ENCODE measurements at places on chromosomes 6 and 20.

DNA sequence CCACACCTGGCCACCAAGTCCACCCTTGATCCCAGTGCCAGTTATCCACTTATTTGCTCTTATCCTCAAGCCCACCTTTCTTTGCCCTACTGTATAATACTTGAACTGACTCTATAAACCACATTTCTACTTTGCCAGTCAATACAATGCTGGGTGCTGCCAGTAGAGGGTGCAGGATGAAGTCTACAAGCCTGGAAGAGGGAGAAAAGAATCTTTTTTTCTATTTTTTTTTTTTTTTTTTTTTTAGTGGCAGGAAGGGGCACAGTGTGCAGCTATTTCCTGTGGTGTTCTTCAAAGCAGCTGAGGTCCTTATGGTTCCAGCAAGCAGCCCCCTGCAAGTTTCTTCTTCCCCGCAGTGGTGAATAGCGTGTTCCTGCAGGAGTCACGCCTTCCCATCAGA, 22.2 kb upstream of the GABRR1 start:
- no peak for DNase-seq

- DNase-seq: no peak
Observed at GRCh38 chr20:50510706-50511542, 741 bp downstream of the PTPN1 start.

DNA sequence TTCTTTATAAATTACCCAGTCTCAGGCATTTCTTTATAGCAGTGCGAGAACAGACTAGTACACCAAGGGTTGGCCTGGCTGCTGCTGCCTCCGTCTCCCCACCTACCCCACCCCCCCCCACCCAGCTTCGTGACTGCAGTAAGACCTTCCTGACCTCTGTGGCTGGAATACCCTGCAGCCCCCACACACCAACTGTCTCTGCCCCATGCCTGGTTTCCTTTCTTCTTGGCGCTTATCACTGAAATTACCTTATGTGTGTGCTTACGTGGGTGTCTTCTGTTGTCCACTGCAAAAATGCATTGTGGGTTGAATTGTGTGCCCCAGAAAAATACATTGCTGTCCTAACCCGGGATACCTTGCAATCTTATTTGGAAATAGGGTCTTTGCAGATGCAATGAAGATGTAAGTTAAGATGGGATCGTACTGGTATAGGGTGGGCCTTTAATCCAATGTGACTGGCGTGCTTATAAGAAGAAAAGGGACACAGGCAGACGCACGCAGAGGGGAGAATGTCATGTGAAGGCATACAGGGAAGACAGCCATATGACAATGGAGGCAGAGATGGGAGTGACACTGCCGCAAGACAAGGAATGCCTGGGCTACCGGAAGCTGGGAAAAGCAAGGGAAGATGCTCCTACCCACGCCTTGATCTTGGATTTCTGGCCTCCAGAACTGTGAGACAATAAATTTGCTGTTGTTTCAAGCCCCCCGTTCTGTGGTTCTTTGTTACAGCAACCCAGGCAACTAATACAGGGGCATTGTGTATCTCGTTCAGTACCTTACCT, 15.4 kb downstream of the SYNJ2 start:
- DNase-seq: no peak

DNA sequence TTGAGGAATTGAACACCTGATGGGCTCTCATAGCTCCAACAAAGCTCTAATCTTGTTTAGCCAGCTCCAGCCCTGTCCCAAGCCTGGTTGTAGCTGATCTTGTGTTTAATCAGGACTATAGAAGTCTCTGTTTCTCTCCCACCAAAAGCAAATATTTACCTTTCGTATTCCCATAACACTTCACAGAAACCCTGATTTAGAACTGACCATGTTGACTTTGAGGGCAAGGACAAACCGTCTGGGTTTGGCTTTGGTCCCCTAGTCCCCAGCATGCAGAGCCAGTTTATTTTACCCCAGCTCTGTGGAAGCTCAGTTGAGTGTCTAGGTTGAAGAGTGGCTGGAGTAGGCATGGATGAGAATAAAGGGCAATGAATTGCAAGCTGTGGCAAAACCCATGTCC, 18.0 kb upstream of the SIM1 start:
- DNase-seq: no peak

GRCh38 chr6:82584194-82584695, 220.6 kb downstream of the TPBG start:
- no peak for DNase-seq

DNA sequence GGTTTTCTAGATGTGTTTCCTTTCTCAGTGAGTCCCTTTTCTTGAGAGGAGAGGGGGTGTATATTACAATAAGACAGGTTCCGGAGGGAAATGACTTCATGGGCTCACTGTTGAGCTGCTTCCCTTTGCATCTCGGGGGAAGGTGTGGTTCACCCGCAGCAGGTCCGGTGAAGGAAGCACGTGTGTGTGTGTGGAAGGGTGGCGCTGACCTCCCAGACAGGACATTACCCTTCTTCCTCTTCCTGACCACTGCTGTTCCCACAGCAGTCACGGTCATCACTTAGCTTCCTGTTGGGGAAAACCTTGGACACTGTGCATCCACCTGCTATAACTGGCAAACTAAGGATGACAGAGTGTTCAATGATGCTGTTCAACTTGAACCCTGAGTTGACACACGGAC, 83.6 kb downstream of the PLEKHG1 start:
- no peak for DNase-seq

GRCh38 chr6:100514660-100515059, 49.9 kb upstream of the SIM1 start:
- DNase-seq: no peak

GRCh38 chr6:64411226-64411625, 775.6 kb downstream of the PHF3 start:
- DNase-seq: no peak

GRCh38 chr6:17884498-17885478, 102.6 kb downstream of the KIF13A start:
- no peak for DNase-seq

DNA sequence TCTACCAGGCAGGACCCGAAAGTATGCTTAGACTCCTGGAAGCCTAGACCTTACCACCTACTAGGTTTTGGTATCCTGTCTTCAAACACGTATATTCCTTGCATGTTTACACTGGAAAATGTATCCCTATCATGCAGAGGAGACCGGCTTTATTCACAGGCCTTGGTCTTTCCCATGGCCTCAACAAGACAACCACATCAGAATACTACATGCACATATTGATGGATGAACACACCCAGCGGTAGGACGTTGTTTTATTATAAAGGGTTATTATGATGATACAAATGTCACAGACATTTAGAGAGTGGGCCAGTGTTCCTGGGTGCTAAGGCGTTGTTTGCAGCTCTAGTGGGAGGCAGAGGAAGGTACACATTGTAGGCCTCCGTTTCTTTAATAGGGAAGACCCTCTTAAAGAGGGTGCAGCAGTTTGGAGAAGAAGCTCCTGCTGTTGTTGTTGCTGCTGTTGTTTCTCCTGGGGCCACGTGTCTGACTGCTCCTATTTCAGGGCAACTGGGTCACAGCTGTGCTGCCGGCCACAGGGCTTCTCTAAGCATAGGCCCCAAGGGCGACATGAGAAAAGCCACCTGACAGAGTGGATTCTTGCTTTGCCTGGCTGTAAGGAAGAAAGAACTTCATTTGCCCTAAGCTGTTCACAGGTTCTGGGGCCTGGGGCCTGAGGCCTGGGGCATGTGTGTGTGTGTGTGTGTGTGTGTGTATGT, 98.3 kb upstream of the SASH1 start:
- DNase-seq: no peak

DNA sequence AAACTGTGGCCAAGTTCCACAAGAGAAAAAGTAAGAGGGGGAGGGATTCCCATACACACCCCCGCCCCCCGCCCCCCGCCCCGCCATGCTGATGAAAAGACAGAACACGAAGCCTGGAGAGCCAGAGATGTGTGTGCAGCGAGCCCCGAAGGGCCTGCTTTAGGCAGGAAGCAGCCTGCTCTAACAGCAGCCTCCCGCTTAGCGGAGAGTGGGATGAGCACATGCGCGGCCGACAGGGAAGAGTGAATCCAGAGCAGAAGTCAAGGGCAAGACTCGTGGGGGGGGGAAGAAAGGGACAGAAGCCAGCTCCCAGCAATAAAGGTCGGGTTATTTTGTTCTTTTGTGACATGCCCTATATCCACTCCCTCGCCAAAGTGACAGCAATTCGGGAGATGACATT, 67.2 kb upstream of the PTGIS start:
- no peak for DNase-seq

DNA sequence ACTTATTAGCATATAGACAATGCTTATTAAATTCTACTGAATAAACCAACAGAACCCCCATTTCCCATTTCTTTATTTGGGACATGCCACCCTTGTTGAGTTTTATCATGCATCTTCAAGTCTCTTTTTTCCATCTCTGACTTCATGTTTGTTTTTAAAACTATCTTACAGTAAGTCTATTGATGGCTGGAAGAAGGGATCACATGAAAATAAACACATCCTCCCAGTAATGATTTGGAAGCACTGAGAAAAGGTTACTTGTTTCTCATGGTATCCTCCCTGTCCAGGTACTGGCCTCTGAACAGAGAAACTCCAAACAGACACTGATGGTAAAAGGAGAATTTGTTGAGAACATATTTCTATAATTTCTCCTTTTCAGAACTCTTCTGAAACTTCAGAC, 74.9 kb downstream of the KIF13A start:
- DNase-seq: no peak

DNA sequence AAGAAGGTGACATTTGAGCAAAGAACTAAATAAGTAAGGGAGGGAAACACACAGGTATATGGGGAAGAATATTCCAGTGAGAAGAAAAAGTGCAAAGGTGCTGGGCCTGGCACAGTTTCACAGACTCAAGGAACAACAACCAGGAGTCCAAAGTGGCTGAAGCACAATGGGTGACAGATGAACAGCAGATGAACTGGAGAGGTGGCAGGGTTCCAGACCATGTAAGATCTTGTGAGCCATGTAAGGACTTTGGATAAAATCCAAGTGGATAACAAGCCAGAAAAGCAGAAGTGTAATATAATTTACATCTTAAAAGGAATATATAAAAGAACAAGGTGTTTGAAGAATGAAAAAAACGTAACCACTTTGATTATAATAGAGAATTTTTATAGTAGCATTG, 87.9 kb downstream of the MMS22L start:
- DNase-seq: no peak

GRCh38 chr20:20793591-20793990, 81.1 kb upstream of the RALGAPA2 start:
- no peak for DNase-seq

- no peak for DNase-seq
Observed at GRCh38 chr6:169932491-169932890, 181.1 kb downstream of the ERMARD start.

GRCh38 chr6:117951783-117952182, 44.7 kb downstream of the SLC35F1 start:
- no peak for DNase-seq

DNA sequence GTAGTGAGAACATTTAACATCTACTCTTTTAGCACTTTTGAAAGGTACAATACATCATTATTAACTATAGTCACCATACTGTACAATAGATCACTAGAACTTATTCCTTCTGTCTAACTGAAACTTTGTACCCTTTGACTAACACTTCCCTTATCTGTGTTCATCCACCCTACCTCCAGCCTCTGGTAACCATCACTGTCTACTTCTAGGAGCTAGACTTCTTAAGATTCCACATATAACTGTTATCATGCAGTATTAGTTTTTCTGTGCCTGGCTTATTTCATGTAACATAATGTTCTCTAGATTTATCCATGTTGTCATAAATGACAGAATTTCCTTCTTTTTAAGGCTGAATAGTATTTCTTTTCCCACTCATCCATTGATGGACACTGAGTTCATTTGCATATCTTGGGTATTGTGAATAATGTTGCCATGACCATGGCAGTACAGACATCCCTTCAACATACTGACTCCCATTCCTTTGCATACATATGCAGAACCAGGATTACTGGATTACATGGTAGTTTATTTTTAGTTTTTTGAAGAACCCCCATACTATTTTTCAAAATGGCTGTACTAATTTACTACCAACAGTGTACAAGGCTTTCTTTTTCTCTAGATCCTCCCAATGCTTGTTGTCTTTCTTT, 135.7 kb downstream of the MOXD1 start:
- no peak for DNase-seq

DNA sequence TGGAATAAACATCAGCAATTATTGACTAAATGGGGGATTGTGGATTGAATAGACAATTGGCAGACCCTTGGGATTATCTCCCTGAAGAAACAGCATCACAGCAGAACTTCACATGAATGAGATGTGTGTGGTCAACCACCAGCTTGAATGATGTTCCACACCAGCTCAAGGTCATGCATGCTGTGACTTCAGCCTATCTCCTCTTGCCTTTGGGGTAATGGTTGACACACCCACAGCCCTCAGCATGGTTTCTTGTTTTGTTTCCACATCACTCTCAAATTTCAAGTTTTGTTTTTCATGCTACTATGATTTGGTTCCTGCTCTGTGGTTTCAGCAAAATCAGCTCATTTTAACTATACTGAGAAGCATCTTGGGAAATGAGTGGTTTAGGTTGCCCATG, 94.3 kb downstream of the PAK5 start:
- no peak for DNase-seq

- no peak for DNase-seq
Observed at GRCh38 chr20:22623211-22623610, 38.8 kb upstream of the FOXA2 start.

DNA sequence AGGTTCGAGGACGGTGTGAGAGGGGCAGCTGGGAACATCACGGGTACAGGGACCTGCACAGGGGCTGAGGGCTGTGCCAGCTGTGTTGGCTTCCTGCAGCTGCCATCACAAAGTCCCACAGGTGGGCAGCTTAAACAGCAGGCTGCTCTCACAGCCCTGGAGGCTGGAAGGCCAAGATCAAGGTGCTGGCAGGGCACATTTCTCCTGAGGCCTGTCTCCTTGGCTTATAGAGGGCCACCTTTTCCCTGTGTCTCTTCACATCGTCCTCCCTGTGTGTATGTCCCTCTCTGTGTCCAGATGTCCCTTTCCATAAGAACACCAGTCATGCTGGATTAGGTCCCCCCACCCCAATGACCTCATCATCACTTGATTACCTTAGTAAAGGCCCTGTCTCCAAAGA, 15.1 kb upstream of the MPC1 start:
- DNase-seq: no peak

- no peak for DNase-seq
Observed at GRCh38 chr6:72151742-72152141, 265.4 kb downstream of the RIMS1 start.

GRCh38 chr20:50521221-50522052, 11.3 kb downstream of the PTPN1 start:
- no peak for DNase-seq

- no peak for DNase-seq
Observed at GRCh38 chr6:28402197-28402596, 2.6 kb upstream of the ZSCAN12 start.

GRCh38 chr6:82362878-82363427, 664 bp upstream of the TPBG start:
- DNase-seq: no peak

GRCh38 chr6:24064106-24064505, 61.9 kb upstream of the NRSN1 start:
- no peak for DNase-seq

DNA sequence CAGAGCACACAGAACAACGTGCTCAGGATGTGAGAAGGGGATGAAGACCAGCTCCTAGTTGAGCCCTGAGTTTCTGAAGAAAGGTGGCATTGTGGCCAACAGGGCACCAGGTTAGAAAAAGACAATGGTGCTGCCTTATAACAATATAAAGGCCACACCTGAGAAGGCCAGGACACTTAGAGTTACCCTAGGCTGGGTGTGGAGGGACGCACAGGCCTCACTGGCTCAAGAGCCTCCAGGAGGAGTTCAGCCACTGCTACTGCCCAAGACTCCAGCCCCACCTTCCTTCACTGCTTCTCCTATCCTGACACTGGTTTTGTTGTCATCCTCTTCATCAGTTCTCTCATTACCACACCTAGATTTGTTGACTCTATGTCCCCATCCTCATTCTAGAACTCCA, 55.2 kb upstream of the BEND6 start:
- DNase-seq: no peak

GRCh38 chr6:123201869-123202372, 205.9 kb downstream of the CLVS2 start:
- no peak for DNase-seq
